ENCODE measurements at places on chromosomes 2 and 18.

DNA sequence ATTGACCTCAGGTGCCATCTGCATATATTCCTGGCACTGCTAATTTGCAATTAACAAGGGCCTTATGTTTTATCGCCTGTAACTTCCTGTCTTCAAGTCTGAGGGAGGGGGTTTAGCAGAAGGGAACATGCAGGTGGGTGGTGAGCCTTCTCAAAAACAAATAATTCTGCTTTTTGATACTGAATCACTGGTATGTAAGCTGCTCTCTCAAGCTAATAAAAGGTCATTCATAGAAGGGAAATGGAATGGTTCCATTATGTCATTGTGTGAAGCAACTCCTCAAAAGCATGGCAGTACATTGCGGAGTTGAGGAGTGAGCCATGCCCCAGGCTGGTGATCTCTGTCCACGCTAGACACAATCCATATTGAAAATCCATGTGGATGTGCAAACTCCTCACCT is 414.8 kb upstream of the ID2 start:
- no peak for DNase-seq

DNA sequence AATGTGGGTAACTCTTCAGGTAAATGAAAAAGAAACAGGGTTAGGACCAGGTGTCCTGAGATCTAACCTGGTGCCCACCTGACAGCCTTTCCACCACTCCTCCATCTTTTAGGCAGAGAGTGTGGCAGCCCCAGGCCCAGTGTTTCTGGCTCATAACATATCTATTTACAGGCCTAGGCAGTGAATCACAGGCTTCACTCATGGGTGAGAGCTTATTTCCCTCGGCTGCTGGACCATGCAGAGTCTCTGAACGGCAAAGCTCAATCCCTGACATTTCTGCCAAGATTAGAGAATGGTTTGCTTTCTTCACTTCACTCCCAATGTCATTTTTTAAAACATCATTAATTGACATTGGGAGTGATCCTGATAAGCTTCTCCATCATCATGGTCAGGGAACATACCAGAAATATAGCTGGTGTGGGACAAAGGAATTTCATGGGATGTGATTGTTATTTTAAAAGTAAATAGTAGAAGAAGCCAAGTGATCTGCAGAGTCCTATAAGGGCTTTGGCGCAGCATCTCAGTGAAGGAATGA is 323.9 kb downstream of the SETBP1 start:
- DNase-seq: no peak

DNA sequence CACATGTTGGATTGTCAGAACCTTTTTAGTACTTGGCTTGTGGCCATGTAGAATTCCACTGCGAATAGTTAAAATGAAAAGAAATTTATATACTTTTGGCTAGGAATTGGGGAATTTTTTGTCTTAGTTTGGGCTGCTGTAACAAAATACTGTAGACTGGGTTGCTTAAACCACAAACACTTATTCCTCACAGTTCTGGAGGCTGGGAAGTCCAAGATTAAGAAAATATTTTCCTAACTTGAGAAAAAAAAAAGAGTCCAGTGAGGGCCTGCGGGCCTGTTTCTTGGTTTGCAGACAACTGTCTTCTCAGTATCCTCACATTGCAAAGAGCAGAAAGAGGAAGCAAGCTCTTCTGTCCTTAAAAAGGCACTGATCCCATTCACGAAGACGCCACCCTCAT is 81.9 kb downstream of the CD226 start:
- DNase-seq: no peak

GRCh38 chr2:52369178-52369577 is 1337.2 kb upstream of the NRXN1 start:
- no peak for DNase-seq

GRCh38 chr2:101812226-101812625 is 114.7 kb downstream of the MAP4K4 start:
- DNase-seq: no peak

GRCh38 chr18:44915213-44915612 is 234.5 kb downstream of the SETBP1 start:
- DNase-seq: no peak

DNA sequence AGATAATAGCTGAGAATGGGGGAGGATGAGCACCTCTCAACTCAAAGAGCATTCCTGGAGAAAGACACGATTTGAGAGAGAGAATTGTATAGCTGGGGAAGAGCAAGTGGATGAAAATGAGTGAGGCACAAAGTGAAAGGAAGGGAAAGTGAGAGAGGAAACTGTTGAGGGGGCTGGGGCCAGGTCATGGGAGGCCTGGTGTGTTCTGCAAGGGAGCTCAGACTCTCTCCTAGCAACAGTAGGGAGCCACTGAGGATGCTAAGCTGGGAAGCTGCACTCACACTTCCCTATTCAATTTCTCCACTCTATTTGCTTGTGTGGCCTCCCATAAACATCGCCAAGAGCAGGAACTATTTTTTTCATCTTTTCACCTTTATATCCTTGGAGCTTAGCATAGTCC is 14.8 kb downstream of the EVA1A start:
- no peak for DNase-seq

DNA sequence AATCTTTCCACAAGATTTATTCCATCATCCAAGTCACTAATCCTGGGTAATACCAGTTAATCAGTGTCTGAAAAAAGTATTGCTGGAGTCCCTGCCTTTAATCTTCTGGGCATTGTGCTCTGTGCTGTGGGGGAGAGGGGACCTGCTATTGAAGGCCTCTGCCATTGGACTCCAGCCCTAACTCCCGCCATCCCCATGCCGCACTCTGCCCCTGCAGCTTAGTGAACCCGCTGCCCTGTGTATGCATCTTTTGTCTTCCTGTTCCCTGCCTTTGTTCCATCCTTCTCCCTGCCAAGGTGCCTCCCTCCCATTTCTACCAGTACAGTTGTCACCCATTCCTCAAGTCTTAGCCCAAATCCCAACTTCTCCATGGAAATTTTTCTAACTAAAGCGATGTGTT is 113.8 kb upstream of the EPAS1 start:
- DNase-seq: peak; percentile 69

GRCh38 chr2:7022492-7023385 is 105.5 kb downstream of the RNF144A start:
- no peak for DNase-seq

DNA sequence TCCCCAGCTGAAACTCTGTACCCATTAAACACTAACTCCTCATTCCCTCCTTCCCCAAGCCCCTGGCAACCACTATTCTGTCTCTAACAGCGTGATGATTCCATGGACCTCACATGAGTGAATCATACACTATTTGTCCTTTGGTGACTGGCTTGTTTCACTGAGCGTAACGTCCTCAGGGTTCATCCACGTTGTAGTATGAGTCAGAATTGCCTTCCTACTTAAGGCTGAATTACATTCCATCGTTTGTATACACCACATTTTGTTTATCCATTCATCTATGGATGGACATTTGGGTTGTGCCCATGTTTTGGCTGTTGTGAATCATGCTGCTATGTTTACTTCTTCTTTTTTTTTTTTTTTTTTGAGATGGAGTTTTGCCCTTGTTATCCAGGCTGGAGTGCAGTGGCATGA is 19.6 kb upstream of the CABLES1 start:
- peak; percentile 69 for DNase-seq

DNA sequence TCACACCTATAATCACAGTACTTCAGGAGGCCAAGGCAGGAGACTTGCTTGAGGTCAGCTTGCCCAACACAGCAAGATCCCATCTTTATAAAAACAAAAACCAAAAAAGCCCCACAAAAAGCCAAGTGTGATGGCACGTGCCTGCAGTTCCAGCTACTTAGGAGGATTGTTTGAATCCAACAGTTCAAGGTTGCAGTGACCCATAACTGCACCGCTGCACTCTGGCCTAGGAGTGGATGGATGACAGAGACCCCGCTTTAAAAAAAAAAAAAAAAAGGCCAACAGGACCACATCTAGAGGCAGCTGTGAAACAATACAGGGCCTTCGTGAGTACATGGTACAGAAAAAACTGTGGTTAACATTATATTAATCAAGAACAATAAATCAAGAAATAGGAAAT is 56.2 kb downstream of the PRPF40A start:
- DNase-seq: no peak

GRCh38 chr2:174897286-174897685 is 107.9 kb downstream of the CHN1 start:
- no peak for DNase-seq

DNA sequence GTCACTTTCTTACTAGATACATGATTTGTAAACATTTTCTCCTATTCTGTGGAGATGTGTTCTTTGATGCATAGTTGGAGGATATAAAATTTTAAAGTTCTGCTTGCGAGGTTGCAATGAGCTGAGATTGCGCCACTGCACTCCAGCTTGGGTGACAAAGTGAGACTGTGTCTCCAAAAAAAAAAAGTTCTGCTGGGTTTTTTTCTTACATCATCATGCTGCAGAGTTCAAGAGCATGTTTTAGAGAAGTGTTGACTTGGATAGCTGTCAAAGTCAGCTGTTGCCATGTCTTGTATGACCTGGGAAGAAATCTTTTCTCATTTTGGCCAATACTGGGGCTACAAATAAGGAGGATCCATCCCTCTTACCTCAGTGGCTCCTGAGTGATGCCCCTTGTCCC is 71.3 kb downstream of the UGGT1 start:
- DNase-seq: no peak

DNA sequence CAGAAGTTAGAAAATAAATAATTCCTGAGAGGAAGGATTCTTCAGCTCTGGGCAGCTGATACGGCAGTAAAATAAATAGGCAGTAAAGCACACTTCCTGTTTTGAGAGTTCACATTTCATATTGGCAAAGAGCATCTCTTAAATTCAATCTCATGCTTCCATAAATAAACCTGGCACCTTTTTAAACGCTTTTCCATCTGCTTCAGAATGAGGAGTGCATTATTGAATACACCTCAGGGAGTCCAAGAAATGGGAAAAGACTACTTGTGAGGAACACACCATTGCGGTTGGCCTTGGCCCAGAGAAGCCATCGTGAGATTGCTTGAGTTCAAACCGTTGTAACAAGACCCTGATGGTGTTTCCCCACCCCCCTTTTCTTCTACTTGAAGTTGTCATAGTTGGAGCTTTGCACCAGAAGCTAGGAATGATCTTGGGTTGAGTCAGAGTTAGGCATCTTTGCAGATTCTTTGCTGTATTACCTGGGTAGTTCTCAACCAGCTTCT is 123.9 kb downstream of the RDH14 start:
- no peak for DNase-seq

DNA sequence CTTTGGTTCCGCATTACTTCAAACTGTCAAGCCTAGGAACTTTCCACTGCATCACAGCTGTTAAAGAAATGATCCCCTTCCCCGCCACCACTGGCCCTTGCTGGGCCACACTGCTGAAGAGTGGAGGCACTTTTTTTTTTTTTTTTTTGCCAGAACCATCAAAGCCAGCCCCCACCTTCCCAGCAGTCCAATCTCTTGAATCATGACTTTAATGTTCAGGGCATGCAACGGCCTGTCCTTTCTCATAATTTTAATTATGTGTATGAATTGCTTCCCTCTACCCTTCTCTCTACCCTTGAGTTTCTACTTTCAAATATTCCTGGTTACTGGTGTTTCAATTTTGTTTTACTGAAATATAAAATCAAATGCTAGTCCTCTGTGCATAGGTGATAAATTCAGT is 102.1 kb upstream of the LMAN1 start:
- no peak for DNase-seq

DNA sequence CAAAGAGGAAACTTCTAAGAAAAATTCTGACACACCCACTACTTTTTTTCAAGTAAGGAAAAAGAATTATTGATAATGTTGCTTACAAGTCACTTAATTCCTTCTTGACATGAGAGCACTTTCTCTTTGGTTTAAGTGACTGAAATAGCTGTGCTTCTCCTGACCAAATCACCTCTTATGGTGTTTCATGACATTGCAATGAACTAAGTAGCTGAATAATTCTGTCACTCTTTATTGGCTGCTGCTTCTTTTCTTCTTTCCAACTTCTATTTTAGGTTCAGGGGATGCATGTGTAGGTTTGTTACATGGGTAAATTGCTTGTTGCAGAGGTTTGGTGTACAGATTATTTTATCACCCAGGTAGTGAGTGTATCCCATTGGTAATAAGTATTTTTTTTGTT is 447.6 kb upstream of the NETO1 start:
- no peak for DNase-seq

- no peak for DNase-seq
These were observed 71.8 kb upstream of the SPRED2 start for GRCh38 chr2:65504201-65504600.

DNA sequence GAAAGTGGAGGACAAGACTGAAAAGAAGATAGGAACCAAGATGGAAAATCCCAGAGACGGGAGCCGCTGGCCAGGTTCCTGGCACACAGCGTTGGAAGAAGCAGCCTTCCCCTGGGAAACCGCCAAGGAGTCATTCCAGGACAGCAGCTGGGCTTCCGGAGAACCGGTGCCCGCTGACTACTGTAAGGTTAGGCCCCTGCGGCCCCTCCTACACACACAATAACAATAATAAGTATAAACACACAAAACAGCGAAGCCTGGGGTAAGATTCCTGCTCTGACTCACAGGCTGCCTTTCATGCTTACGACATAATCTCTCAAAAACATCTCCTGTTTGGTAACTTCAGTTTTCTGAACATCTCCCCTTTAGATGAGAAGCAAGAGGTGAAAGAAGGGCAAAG is 28.1 kb upstream of the MYCN start:
- DNase-seq: no peak

DNA sequence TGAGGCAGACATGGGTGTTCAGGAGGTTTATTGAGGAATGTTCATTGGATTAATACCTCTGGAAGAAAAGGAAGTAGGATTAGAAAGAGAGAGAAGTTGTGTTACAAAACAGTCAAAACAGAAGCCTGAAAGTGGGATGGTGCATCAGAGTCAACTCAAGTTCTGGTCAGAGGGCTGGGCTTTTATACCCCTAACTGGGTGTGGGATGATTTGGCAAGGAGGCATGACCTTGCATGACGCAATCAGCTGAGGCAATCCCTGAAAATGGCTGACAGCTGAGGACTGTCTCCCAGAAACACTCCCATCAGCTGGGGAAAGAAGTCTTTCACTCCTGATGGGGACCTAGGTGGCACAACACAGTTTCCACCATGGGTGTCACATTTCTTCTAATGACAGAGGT is 818.2 kb downstream of the SATB2 start:
- no peak for DNase-seq

DNA sequence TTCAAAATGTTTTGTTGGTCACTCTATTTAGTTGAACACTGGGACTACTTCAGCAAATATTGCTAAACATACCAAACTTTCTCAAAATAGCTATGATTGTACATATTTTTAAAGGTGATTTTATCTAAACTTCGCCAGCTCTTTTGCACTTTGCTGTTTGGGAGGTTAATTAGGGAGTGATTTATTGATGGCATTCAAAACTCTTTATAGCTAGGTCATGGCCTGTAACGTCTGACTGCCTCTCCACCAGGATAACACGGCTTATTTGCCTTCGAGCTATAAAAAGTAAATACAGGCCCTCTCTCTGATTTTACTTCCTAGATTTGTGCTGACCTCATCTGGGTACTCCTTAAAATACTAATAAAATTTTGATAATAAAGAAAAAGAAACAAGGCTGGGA is 931.9 kb downstream of the DCDC2C start:
- DNase-seq: no peak

DNA sequence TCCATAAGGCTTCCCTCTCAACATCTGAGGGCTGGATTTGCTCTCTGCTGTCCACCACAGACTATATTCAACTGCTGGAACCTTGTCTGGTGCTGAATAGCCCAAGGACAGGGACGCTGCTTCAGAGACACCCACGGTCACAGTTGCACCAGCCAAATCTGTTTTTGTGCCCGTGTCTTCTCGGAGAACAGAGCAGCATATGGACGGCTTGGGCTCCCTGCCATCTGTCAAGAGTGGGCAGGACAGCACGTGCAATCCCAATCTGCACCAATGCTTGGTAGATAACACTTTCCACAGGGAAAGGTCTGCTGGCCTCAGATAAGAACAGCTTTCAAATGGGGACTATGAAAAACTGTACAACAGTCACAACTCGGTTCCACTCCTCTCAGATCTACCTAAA is 466.1 kb downstream of the TGIF1 start:
- DNase-seq: no peak

Measured in retinal pigment epithelial cell (primary cell).